Activated CD8-positive, alpha-beta T cell treated with anti-CD3 and anti-CD28 coated beads, Interleukin-2, amount 10 ng/mL, durations not matched to agents 7 days and 5 days (primary cell): ENCODE measurements at places on chromosomes 3 and 15. TPM values are rescaled to one million over a fixed set of nuclear protein-coding genes. Genes with fewer than 3 reads are reported as not detected.

DNA sequence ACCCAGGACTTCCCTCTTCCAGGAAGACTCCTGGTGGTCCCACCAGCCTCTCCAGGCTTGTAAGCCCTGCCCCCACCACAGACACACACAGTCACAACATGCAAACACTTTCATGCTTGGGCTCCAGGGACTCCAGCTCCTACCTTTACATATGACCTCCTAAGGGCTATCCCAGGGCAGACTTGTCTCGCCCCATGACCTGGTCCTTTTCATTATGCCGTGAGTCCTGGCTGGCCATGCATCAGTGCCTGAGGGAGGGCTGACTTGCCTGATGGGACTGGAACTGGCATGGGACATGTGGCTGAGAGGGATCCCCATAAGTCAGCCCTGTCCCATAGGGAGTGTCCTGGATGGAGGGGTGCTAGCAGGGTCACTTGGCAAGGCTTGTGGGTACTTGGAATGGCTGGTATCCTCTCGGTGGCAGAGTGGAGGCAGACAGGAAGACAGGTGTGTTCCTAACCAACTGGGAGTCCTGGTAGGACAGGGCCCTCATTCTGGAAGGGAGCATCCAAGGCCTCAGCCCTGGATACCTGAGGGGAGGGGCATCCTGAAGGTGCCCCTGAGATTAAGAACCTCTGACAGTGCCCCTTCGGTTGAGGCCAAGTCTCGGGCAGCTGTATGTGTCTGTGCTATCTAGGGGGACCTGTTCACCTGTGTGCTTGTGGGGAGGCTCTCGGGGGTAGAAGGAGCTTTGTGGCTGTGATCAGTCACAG lies 540 bp upstream of the HHATL start:
- H3K4me3 ChIP-seq = no peak overlapping the region
- peaks cover 2% of the 10 kb centered on the region for H3K27me3 ChIP-seq
- H3K36me3 ChIP-seq = no peaks in the 10 kb centered on the region
- H3K27ac ChIP-seq = no peak overlapping the region
- peaks cover 13% of the 10 kb centered on the region for H3K4me1 ChIP-seq

- H3K27me3 ChIP-seq = peaks cover 14% of the 10 kb centered on the region
- H3K4me3 ChIP-seq = no peak overlapping the region
- DNase-seq = no peak
- peaks cover 3% of the 10 kb centered on the region for H3K4me1 ChIP-seq
Measured at GRCh38 chr15:75718328-75718727, 5.7 kb upstream of the CSPG4 start.

GRCh38 chr15:43749690-43750345 lies 3.6 kb downstream of the PDIA3 start:
- H3K4me3 ChIP-seq = peak overlapping the region; percentile 74
- peak; percentile 71 for DNase-seq
- peaks cover 40% of the 10 kb centered on the region for H3K4me1 ChIP-seq
- peaks cover 47% of the 10 kb centered on the region for H3K36me3 ChIP-seq
- peak overlapping the region; percentile 93 for H3K27ac ChIP-seq
- H3K27me3 ChIP-seq = no peaks in the 10 kb centered on the region

GRCh38 chr3:66411474-66411873 lies 89.3 kb downstream of the LRIG1 start:
- peaks cover 14% of the 10 kb centered on the region for H3K36me3 ChIP-seq
- no peaks in the 10 kb centered on the region for H3K27me3 ChIP-seq
- peaks cover 18% of the 10 kb centered on the region for H3K4me1 ChIP-seq
- DNase-seq = no peak
- no peak overlapping the region for H3K27ac ChIP-seq

- no peaks in the 10 kb centered on the region for H3K36me3 ChIP-seq
- DNase-seq = no peak
- no peaks in the 10 kb centered on the region for H3K4me1 ChIP-seq
- no peak overlapping the region for H3K27ac ChIP-seq
- H3K4me3 ChIP-seq = no peak overlapping the region
Measured at GRCh38 chr3:79405183-79405582, 362.6 kb downstream of the ROBO1 start.

DNA sequence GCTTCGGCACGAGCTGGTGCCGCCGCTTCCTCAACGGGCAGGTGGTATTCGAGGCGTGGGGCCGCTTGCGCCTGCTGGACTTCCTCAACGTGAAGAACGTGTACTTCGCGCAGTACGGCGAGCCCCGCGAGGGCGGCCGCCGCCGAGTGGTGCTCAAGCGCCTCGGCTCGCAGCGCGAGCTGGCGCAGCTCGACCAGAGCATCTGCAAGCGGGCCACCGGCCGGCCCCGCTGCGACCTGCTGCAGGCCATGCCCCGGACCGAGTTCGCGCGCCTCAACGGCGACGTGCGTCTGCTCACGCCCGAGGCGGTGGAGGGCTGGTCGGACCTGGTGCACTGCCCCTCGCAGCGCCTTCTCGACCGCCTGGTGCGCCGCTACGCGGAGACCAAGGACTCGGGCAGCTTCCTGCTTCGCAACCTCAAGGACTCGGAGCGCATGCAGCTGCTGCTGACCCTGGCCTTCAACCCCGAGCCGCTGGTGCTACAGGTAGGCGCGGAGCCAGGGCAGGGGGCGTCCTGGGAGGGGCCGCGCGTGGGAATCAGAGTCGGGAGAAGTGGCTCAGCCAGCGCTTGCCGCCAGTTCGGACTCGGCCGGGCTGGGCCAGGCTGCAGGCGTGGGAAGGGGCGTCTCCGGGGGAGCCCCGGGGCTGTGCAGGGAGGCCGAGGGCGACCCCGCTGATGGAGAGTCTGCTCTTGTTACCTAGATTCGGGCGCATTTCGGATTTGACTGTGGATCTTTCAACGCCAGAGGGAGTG lies 1.1 kb downstream of the DIPK2A start:
- DNase-seq = peak; percentile 56
- H3K4me1 ChIP-seq = peaks cover 30% of the 10 kb centered on the region
- peak overlapping the region; percentile 88 for H3K27ac ChIP-seq

- H3K4me1 ChIP-seq = no peaks in the 10 kb centered on the region
- no peak for DNase-seq
- no peaks in the 10 kb centered on the region for H3K27me3 ChIP-seq
- no peak overlapping the region for H3K27ac ChIP-seq
- no peaks in the 10 kb centered on the region for H3K36me3 ChIP-seq
Measured at GRCh38 chr3:41357271-41357670, 158.0 kb downstream of the CTNNB1 start.

GRCh38 chr3:188516515-188516914 lies 362.6 kb downstream of the LPP start:
- H3K27ac ChIP-seq = no peak overlapping the region
- DNase-seq = no peak
- H3K4me1 ChIP-seq = peaks cover 1% of the 10 kb centered on the region
- H3K4me3 ChIP-seq = no peak overlapping the region

- H3K4me1 ChIP-seq = peaks cover 41% of the 10 kb centered on the region
- peaks cover 20% of the 10 kb centered on the region for H3K36me3 ChIP-seq
- no peaks in the 10 kb centered on the region for H3K27me3 ChIP-seq
Measured at GRCh38 chr3:188914552-188914951, 257.2 kb upstream of the TPRG1 start.

DNA sequence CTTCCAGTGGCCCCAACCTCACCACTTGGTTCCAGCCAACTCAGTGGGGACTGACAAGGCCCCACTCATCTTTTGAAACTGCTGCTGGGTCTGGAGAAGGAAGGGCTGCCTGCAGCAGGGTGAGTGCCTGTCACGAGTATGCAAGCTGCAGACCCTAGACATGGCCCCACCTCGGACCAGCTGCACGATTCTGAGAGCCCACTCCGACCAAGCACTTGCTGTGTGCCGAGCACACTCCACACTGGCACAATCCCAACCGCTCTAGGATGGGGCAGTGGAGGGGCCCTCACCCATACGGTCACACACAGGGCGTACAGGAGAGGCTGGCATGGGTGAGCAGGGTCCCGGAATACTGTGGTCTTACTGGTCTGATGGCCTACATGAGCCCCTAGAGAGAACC lies 8.0 kb upstream of the PLXND1 start:
- H3K27ac ChIP-seq = no peak overlapping the region
- DNase-seq = no peak
- peaks cover 7% of the 10 kb centered on the region for H3K27me3 ChIP-seq
- H3K4me1 ChIP-seq = peaks cover 7% of the 10 kb centered on the region

- H3K27me3 ChIP-seq = peaks cover 1% of the 10 kb centered on the region
- H3K36me3 ChIP-seq = no peaks in the 10 kb centered on the region
- no peak for DNase-seq
- no peak overlapping the region for H3K4me3 ChIP-seq
Measured at GRCh38 chr3:113152849-113153248, 58.5 kb upstream of the BOC start.

DNA sequence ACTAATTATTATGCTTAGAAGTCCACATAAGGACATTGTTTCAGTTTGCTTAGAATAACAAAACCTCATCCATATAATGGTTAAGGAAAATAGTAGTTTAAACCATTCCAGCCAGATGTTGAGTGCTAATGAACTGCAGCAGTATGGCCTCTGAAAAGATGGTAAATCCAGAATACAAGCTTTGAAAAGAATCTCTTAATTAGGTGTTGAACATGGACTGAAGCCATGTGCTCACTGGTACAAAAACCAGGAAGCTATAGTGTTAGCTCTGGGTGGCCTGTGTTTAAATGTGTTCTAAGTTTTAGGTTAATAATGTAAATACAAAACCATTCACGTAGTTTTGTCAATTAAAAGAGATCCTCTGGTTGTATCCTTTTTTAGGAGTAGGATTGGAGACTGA lies 78.2 kb downstream of the GALK2 start:
- no peak overlapping the region for H3K27ac ChIP-seq
- no peak overlapping the region for H3K4me3 ChIP-seq
- H3K4me1 ChIP-seq = no peaks in the 10 kb centered on the region
- no peak for DNase-seq
- H3K27me3 ChIP-seq = no peaks in the 10 kb centered on the region

DNA sequence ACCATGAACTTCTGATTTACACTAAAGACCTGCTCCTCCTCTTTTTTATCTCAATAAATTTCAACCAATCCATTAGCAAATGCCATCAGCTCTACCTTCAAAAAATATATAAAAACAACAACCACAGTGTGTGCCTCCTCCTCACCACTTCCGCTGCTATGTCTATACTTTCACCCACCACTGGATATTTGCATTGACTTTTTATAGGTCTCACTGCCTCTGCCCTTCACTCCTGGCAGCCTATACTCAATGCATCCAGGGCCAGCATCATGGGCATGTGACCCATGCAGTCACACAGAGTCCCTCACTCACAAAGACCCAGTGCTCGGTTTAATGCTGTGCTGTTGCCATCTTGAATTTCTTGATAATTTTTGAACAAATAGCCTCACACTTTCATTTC lies 53.5 kb upstream of the CCDC54 start:
- no peak for DNase-seq
- H3K27me3 ChIP-seq = no peaks in the 10 kb centered on the region
- no peak overlapping the region for H3K27ac ChIP-seq
- H3K36me3 ChIP-seq = no peaks in the 10 kb centered on the region

- H3K27me3 ChIP-seq = peaks cover 14% of the 10 kb centered on the region
- H3K4me1 ChIP-seq = peaks cover 4% of the 10 kb centered on the region
- H3K36me3 ChIP-seq = no peaks in the 10 kb centered on the region
- H3K4me3 ChIP-seq = no peak overlapping the region
Measured at GRCh38 chr3:45318689-45319088, 69.7 kb upstream of the LARS2 start.

- H3K27ac ChIP-seq = no peak overlapping the region
- no peaks in the 10 kb centered on the region for H3K4me1 ChIP-seq
- H3K4me3 ChIP-seq = no peak overlapping the region
- peaks cover 24% of the 10 kb centered on the region for H3K27me3 ChIP-seq
- no peaks in the 10 kb centered on the region for H3K36me3 ChIP-seq
Measured at GRCh38 chr15:39096608-39097205, 484.2 kb upstream of the THBS1 start.

GRCh38 chr15:78790027-78790426 lies 21.2 kb downstream of the ADAMTS7 start:
- no peak for DNase-seq
- H3K4me1 ChIP-seq = peaks cover 2% of the 10 kb centered on the region
- no peak overlapping the region for H3K4me3 ChIP-seq
- peaks cover 3% of the 10 kb centered on the region for H3K27me3 ChIP-seq
- H3K36me3 ChIP-seq = no peaks in the 10 kb centered on the region
- H3K27ac ChIP-seq = no peak overlapping the region

- no peaks in the 10 kb centered on the region for H3K27me3 ChIP-seq
- peaks cover 34% of the 10 kb centered on the region for H3K4me1 ChIP-seq
- H3K27ac ChIP-seq = no peak overlapping the region
Measured at GRCh38 chr3:43218156-43218555, 68.2 kb upstream of the SNRK start.

- no peaks in the 10 kb centered on the region for H3K4me1 ChIP-seq
- H3K4me3 ChIP-seq = no peak overlapping the region
- peaks cover 2% of the 10 kb centered on the region for H3K27me3 ChIP-seq
- no peak for DNase-seq
- H3K36me3 ChIP-seq = no peaks in the 10 kb centered on the region
Measured at GRCh38 chr3:160049988-160050387, 61.4 kb downstream of the IL12A start.

DNA sequence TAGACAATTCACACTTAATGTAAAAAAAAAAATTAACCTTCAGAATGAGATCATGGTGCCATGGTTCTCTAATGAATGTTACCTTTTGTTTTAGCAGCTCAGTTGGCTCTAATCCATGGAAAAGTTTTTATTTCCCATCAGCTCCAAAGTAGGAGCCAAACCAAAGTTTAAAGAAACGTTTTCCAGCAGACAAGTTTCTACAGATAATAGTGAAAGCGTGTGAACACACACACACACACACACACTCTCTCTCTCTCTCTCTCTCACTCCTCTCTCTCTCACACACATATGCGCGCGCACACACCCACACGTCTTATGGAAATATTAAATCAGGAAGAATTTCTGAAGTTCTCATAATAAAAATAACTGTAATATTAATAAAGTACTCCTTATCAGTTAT lies 46.9 kb downstream of the MBNL1 start:
- H3K4me1 ChIP-seq = peaks cover 64% of the 10 kb centered on the region
- H3K36me3 ChIP-seq = peaks cover 64% of the 10 kb centered on the region
- no peak for DNase-seq
- H3K27ac ChIP-seq = peak overlapping the region; percentile 5
- H3K27me3 ChIP-seq = no peaks in the 10 kb centered on the region

DNA sequence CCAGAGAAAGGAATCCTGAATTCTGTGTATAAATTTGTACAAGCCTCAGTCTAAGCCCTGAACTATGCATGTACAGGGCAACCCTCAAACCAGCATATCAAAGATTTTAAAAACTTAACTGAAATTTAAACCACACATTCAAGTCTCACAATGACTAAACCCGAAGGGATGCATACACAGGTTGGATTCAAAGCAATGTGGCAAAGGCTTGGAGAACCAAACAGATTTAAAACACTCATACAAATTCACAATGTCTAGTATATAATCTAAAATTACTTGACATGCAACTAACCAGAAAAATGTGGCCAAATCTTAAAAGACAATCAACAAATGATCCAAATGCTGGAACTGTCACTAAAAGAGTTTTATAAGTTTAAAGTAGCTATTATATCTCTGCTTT lies 36.4 kb downstream of the CEP152 start:
- H3K27ac ChIP-seq = no peak overlapping the region
- H3K36me3 ChIP-seq = peaks cover 63% of the 10 kb centered on the region
- H3K4me1 ChIP-seq = peaks cover 7% of the 10 kb centered on the region
- DNase-seq = no peak
- H3K27me3 ChIP-seq = no peaks in the 10 kb centered on the region

GLDN gene
- total RNA-seq = not detected

CMTM8 gene
- 2.1 TPM for total RNA-seq

ZDHHC23 gene
- 2.1 TPM for total RNA-seq

LRTM1 gene
- total RNA-seq = not detected

OR5K4 gene
- not detected for total RNA-seq

KBTBD13 gene
- not detected for total RNA-seq

CFAP91 gene
- total RNA-seq = not detected

GOLGA6L9 gene
- 2.1 TPM for total RNA-seq

RHOV gene
- not detected for total RNA-seq

GRAMD2A gene
- total RNA-seq = not detected

SPRED1 gene
- total RNA-seq = 0.31 TPM

POPDC2 gene
- total RNA-seq = 3.3 TPM

MUC13 gene
- not detected for total RNA-seq
